Midbrain (tissue), 1 donor: ENCODE measurements at places on chromosomes 5 and 9.

- DNase-seq, result no peak
Observed at GRCh38 chr9:124758691-124759090, 12.4 kb downstream of the NR6A1 start.

GRCh38 chr5:132662925-132663770 lies 5.2 kb downstream of the IL13 start:
- DNase-seq, result no peak

DNA sequence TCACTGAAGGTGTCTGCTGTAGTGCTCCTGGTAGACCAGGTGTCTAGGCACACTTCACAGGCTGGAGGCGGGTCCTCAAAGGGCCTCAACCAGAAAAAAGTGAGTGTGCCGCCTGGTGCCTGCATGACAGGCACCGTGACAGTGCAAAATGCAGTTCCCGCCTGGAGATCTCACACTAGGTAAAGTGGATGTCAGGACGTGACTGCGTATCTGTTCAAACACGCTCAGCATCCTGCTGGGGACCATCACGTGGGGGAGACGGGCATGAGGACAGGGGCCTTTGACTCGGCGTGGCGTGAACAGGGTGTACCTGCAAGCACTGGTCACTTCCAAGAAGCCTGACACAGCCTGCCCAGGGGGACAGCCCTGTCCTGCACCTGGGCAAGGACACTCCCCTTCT lies 32.3 kb upstream of the NTNG2 start:
- no peak for DNase-seq

GRCh38 chr5:169721771-169722170 lies 84.7 kb downstream of the DOCK2 start:
- DNase-seq, result no peak

DNA sequence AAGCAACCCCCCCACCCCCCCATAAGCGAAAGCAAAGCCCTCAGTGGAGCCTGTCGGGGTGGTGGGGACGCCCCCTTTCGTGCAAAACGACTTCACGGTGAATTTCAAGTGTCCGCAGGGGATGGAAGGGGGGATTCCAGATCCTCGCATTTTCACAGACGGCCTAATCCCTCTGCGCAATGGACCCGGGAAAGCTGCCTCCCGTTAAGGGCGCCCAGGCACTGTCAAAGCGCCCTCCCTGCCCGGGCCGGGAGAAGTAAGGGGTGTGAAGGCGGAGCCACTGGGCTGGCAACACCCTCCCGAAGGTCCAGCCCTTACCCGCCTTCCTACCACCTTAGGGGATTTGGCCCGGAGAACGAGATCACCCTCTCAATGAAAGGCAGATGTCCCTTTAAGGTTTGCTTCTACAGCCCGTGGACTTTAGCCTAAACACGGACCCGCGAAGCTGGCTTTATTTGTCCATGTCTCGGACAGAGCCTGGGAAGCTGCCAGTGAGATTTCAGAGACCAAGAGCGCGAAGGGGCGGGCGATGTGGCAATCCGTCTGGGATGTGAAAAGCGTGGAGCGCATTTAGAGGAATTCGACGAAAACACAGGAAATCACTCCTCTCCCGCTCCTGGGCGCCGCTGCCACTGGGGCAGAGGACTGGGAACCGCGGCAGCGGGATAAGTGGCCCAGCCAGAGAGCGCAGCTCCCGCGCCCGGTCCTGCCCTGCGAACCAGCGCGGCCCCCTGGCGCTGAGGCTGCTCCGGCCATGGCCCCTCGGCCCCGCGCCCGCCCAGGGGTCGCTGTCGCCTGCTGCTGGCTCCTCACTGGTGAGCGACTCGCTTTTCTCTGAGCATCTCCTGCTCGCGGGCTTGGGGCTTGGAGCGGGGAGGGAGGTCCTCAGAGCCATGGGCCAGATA lies at the start of the genes ITGA1 and PELO:
Gene ITGA1, plus strand, starts transcription at position 317 of the 905 bp plus-strand sequence. Its CDS starts 438 bp downstream, at position 755.
Gene PELO, plus strand, starts transcription at position 317 of the 905 bp plus-strand sequence. CDS start 12,479 bp downstream, outside the sequence.
- peak; percentile 27 for DNase-seq

GRCh38 chr9:99998266-99998665 lies 91.8 kb downstream of the STX17 start:
- no peak for DNase-seq

- DNase-seq, result no peak
Observed at GRCh38 chr9:71680189-71680980, 87.9 kb downstream of the CEMIP2 start.

GRCh38 chr5:180259260-180259611 lies 32.6 kb downstream of the MAPK9 start:
- no peak for DNase-seq

- DNase-seq, result no peak
Observed at GRCh38 chr9:27377147-27377807, 80.3 kb upstream of the EQTN start.

DNA sequence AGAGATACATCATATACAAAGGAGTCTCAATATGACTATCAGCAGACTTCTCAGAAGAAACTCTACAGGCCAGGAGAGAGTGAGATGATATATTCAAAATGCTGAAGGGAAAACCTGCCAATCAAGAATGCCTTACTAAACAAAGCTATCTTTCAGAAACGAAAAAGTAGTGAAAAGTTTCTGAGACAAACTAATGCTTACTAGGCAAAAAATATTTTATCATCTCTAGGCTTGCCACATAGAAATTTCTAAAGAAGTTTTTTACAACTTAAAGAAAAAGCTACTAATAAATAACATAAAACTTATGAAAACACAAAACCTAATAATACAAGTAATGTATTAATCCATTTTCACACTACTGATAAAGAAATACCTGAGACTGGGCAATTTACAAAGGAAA lies 59.9 kb upstream of the SPEF2 start:
- DNase-seq, result no peak

- DNase-seq, result no peak
Observed at GRCh38 chr9:18077941-18078678, 395.8 kb upstream of the ADAMTSL1 start.

DNA sequence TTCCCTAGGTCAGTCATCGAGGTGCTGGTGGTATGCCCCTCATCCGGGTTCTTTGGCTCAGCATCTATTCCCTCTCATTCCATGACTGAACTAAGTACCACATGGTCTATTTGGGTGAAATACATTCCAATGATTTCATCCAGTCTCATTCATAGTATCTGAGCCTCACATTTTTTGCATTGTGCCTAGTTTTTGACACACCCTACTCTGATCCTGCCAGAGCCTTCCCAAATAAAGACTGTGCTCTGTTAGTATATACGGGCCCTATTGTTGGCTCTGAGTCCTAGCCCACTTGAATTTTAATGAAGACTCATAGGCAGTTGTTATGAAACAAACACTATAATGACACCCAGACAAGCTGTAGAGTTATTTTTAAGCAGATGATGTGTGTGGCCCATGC lies 740.7 kb downstream of the CETN3 start:
- DNase-seq, result no peak

GRCh38 chr5:22844155-22844554 lies 9.0 kb downstream of the CDH12 start:
- no peak for DNase-seq

- DNase-seq, result peak; percentile 23
Observed at GRCh38 chr5:82793808-82794419, 283.3 kb downstream of the TMEM167A start.

- no peak for DNase-seq
Observed at GRCh38 chr9:112558476-112558875, 71.8 kb downstream of the KIAA1958 start.

DNA sequence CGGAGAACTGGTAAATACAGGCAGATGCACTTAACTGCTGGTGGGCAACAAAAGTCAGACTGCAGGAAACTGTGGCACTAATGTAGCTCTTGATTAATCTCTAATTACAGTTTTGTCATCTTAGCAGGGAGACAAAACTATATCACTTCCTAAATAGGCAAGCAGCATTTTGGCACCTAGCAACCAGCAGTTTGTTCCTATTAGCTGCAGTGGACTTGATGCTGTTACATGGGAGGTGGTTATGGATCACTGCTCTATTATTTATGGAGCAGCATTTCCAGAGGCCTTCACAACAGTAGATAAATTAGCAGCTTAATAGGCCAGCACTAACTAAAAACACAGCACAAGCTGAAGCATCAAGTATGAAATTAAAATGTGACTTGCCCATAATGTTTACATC lies 518.3 kb upstream of the ITGA1 start:
- DNase-seq, result no peak

- DNase-seq, result no peak
Observed at GRCh38 chr5:58481066-58481676, 10.1 kb upstream of the GAPT start.

DNA sequence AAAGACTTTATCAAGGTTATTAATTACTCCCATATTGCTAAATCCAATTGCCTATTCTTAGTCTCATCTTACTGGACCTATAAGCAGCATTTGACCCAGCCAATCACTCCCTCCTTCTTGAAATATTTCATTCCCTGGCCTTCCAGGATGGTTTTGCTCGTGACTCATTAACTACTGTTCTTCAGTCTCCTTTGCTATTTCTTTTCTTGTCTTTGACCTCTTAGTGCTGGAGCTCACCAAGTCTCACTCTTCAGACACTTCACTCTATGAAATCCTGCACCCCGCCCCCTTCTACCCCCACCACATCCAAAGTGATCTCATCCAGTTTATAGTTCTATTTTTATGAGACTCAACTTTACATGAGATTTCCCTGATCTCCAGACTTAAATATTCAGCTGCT lies 803.1 kb upstream of the WWC1 start:
- no peak for DNase-seq

GRCh38 chr5:59430066-59430685 lies 463.4 kb downstream of the PDE4D start:
- no peak for DNase-seq

DNA sequence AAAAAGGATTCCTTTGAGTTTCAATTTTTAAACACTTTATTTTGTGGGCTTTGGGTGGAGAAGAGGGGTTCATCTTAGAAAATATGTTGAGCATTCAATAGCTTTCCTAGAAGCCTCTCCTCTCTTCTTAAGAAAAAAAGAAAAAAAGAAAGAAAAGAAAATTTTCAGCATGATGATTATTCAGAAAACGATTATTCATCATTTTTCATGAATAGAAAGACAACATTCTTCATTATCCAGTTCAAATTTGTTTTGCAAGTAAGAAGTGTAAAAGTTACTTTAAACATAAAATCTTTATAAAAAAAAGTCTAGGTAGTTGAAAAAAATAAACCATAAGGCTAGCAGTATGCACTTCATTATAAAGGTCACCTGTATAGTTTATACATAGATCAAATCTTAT lies 636.5 kb downstream of the IRX1 start:
- DNase-seq, result no peak

DNA sequence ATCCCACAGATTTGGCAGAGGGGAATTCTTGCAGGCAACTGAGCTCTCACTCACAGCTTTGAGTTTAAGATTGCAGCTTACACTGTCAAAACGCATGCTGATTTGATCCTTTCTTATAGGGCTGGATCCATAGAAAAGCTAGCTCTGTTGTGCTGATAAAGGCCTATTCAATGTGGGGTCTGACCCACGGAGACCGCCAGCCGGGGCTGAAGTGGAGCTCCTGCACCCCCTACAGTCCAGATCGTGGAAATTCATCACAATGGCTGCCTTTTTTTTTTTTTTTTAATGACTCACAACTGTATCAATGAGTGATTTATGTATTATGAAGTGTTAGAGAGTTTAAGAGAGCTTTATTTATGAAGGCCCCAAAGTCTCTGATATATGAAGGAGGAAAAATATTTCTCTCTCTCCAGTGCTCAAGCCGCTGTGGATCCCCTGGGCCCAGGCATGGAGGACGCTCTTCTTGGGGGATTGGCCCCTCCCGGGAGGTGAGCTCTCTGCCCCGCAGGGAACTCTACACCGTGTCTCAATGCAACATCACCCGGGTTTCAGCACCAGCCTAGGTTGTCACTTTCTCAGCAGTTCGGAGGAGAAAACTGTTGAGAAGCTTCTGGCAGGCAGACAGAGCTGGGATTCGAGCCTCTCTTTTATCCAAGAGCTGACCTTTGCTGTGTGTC lies 700.2 kb downstream of the IRX1 start:
- DNase-seq, result peak; percentile 49

- DNase-seq, result no peak
Observed at GRCh38 chr5:76585783-76586217, 37.4 kb downstream of the F2RL2 start.

- DNase-seq, result no peak
Observed at GRCh38 chr5:54632131-54632701, 114.7 kb downstream of the SNX18 start.

DNA sequence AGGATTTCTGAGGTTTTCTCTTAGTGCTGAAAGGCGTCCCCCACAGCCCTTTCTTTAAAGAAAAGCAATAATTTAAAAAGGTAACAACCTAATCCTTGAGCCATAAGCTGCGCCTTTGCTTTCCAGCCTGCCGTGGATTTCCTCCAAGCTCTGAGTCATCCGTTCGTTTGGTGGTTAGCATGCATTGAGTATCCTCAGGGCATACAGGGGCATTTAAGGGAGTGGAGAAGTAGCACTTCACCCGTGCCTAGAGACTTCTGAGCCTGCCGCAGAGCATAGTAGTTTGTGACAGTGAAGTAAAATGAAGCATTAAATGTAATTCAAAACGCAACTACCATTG lies 892 bp upstream of the TNC start:
- peak; percentile 35 for DNase-seq

- DNase-seq, result no peak
Observed at GRCh38 chr5:1815881-1816292, 14.7 kb downstream of the NDUFS6 start.

GRCh38 chr9:113463418-113464285 lies at the start of gene RGS3:
RGS3 (plus strand) TSS chr9:113463727; CDS start chr9:113463803, 76 bp downstream.
- DNase-seq, result peak; percentile 22

DNA sequence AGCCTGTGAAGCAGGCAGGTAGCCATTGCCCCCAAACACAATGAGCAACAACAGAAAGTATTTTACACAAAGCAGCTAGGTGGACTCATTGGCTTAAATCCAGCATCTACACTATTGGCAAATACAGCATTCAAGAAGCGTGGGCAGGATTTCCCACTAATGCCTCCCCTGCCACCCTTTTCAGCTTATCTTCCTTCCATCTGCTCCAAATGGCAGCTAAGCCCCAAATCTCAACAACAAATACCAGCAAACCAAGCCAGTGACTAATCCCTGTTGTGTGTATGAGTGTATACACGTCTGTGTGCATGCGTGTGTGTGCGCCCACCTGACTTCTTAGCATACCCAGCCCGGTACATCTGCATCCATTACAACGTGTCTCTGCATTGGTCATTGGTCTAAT lies 151.2 kb upstream of the WWC1 start:
- DNase-seq, result no peak

GRCh38 chr5:169909945-169910344 lies 70.3 kb downstream of the INSYN2B start:
- DNase-seq, result peak; percentile 37

- no peak for DNase-seq
Observed at GRCh38 chr5:145764325-145764724, 70.8 kb downstream of the PRELID2 start.
